ENCODE measurements at places on chromosomes 5 and 9. TPM values are rescaled to one million over a fixed set of nuclear protein-coding genes. Genes with fewer than 3 reads are reported as not detected.
A peak's percentile ranks its signal among the peaks of the same experiment; 100 is the strongest.

The ELAVL2 gene
- total RNA-seq: 27.5 TPM

DNA sequence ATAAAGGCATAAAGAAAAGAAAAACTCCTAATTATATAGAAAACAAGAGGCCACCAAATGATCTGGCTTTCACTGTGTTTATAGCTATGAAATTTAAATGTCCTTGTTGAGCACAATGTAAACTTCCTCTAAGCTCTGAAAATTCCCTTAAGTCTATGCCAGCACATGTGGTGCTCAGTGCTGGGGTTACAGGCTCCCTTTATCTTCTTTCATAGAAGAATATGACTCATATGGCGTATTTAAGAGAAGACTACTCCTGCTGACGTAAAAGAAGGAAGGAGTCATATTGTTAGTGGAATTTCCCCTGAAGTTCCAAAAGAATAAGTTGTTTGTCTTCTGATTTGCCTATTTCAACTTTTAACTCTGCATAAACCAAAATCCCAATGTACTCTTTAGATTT is 30.4 kb downstream of the RNF145 start:
- DNase-seq: peak; percentile 96

- no peak for DNase-seq
Measured at GRCh38 chr5:17261075-17261474, 43.6 kb downstream of the BASP1 start.

GRCh38 chr5:139633295-139634027 is 14.7 kb upstream of the CXXC5 start:
- peak; percentile 84 for DNase-seq

DNA sequence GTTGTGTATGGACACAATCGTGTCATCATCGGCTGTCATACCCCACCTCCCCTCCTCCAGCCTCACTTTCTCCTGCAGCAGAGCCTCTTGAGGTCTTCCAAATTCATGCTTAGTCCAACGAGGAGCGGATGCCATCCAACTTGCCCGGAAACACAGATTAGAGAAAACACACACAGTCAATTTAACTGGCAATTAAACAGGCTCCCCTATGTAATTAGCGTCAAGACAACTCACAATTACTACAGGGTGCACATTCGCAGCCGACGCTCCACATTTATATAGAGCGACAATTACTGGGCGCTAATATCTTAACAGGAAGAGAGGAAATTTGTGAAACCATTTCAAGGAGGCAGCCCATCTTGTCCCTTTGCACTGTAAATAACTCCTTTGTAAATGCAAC is 86.0 kb upstream of the ZNF618 start:
- DNase-seq: no peak

DNA sequence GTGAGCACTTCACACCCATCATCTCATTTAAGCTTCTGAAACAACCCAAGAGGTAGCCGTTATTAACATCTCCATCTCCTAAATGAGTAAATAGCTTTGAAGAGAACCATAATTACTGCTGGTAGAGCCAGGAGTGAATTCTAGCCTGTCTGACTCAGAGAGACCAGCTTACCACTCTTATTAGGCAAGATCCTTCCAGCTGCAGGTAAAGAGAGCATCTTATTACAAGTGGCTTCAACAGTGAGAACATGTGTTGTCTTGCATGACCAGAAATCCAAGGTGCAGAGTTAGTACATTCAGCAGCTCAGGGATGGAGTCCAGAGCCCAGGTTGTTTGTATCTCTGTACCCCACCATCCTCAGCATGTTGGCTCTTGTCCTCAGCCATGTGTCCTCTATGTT is 10.9 kb upstream of the AFAP1L1 start:
- DNase-seq: no peak

All from A172 (cell line).